Ureter (tissue), 1 donor: ENCODE measurements at places on chromosomes 7 and 10. TPM values are rescaled to one million over a fixed set of nuclear protein-coding genes. Genes with fewer than 3 reads are reported as not detected.
A peak's percentile ranks its signal among the peaks of the same experiment; 100 is the strongest.

DNA sequence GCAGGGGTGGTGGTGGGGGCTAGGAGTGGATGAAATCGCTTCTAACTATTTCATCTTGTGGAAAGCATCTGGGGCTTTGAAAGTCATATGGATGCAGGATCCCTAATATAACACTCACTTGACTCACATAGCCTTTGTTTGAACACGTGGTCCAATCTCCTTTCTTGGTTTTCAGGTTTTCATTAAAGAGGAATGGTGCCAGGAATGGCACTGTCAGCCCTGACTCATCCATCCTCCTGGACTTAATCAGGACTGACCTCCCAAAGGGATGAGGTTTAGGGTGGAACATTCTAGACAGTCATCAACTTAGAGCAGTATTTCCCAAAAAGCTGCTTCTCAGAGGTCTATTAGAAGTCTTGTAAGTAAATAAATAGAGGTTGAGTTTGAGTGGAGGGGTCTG lies 162.0 kb upstream of the PLXNA4 start:
- DNase-seq: no peak

DNA sequence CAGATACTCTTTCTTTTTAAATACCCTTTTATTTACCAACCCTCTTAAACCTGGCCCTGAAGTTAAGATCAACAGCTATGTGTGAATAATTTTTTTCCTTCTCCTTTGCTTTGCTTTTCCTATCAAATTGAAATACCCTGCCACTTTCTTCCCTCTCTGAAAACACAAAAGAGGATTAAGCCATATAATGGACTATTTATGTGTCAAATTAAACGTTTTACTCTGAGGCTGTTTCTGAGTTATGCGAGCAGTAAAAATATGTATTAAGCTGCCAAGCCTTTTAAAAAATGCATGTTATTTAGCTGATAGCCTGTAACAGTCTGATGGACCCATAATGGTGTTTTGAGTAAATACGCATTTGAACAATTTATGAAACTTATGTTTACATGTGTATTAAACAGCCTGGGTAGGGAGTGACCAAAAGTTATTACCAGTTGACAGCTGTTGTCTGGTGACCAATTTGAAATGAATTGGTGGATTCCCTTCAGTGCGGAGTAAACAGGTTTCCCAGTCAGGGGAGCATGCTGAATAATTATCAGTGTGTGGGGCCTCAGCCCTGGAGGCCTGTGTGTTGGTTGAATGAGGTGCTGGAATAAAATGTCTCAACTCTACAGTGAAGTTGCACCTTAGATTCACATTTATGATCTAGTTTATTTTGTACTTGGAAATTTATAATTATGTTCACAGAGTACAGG lies 89.6 kb downstream of the AUTS2 start:
- no peak for DNase-seq

DNA sequence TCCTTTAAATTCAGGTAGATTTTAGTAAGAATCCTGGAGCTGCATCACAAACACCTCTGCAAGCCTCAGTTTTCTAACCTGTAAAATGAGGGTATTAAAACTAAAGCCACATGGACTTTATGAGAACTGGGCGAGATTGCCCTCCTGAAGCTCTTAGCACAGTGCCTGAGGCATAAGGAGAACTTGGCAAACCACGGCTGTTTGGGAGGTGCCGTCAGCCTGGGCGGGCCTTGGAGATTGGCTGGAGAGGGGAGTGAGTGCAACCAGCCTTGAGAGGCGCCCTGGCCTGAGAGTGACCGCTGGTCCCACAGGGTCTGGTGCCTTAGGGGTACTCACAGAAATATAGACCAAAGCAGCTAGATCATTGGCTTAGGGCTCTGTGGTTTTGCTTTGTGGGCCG lies 5.4 kb upstream of the TNS3 start:
- DNase-seq: no peak

DNA sequence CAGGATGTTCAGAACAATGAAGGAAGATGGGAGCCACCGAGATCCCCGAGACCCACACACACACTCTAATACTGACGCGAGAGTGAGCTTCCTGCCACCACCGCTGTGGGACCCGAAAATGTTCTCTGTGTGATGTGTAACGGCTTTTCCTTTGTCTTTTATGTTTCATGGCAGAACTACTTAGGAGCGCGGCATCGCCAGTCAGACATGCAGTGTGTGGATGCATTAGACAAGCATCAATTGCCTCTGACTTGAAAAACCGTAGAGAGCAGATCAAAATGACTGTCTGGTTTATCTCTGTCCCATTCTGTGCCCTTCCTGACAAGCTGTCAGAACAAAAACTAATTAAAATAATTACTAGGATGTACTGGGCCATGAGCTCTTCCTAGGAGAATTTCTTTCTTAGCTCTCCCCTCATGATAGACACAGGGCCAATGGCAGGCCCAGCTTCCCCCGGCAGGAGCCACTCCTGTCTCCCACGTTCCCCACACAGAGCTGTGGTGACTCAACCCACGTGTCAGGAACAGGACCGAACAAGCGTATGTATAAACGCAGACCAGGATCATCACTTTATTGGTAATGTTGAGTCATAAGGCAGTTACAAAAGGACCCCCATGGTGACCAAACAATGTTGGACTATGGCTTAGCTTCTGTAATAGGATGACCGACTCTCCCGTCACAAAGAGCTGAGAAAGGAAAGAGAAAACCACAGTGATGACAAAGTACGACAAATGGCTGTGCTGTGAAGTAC lies 705.0 kb downstream of the PARD3 start:
- DNase-seq: no peak

GRCh38 chr10:19930936-19931893 lies 115.0 kb downstream of the PLXDC2 start:
- peak; percentile 60 for DNase-seq

NSUN6 gene
- total RNA-seq: 33.5 TPM

GRM8 gene
- 3.3 TPM for total RNA-seq

NCF1 gene
- total RNA-seq: 1.9 TPM

GRCh38 chr10:95567903-95568630 lies 6.9 kb upstream of the SORBS1 start:
- no peak for DNase-seq

DNA sequence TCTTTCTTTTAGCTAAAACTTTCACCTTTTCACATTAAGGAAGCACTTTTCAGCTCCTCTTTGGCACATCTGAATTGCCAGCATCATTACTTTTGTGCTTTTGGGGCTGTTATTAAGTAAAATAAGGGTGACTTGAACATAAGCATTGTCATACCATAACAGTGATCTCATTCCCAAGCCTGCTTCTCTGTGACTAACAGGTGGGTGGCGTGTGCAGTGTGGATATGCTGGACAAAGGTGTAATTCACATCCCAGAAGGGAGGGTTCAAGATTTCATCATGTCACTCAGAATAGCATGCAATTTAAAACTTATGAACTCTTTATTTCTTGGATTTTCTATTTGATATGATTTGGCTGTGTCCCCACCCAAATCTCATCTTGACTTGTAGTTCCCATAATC lies 517.4 kb upstream of the MKI67 start:
- DNase-seq: no peak

- no peak for DNase-seq
Observed at GRCh38 chr10:70566515-70567290, 35.8 kb downstream of the PRF1 start.

- no peak for DNase-seq
Observed at GRCh38 chr7:2379821-2380450, 23.5 kb upstream of the CHST12 start.

- DNase-seq: no peak
Observed at GRCh38 chr10:33506838-33507661, 172.6 kb upstream of the NRP1 start.

GRCh38 chr10:116593139-116593740 lies 2.5 kb downstream of the PNLIPRP1 start:
- no peak for DNase-seq

- DNase-seq: no peak
Observed at GRCh38 chr10:130812381-130813148, 499.0 kb downstream of the TCERG1L start.

SAMD9L gene
- 15.9 TPM for total RNA-seq

FANK1 gene
- 6.3 TPM for total RNA-seq

GRCh38 chr7:5598769-5599371 lies 175.2 kb upstream of the TNRC18 start:
- DNase-seq: no peak

PDK4 gene
- total RNA-seq: 27.8 TPM

NPC1L1 gene
- 0.10 TPM for total RNA-seq

DNA sequence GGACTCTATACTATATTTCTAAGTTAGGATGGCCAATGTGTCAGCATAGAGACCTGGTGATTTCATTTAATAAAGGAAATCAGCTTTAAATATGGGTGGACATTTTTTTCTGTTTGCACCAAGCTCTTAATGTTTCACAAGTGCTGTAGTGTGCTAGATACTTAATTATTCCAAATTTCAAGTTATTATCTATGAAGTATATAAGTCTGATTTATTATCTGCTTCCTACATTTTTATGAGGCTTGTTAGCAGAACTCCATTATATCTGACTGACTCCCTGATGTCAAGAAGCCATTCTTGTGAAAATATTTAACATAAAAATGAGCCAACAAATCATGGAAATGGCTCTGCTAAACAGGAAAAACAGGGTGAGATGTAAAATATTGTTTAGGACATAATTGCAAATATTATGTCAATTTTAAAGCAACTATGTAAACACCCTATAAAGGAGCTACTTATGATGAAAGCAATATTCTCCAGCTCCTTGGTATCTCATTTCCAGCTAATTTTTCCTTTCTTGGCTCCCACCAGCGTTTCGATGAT lies 1415.2 kb downstream of the GATA3 start:
- DNase-seq: no peak

WEE2 gene
- total RNA-seq: not detected

GRCh38 chr10:30803892-30804322 lies 174.4 kb upstream of the LYZL2 start:
- DNase-seq: peak; percentile 65

DNA sequence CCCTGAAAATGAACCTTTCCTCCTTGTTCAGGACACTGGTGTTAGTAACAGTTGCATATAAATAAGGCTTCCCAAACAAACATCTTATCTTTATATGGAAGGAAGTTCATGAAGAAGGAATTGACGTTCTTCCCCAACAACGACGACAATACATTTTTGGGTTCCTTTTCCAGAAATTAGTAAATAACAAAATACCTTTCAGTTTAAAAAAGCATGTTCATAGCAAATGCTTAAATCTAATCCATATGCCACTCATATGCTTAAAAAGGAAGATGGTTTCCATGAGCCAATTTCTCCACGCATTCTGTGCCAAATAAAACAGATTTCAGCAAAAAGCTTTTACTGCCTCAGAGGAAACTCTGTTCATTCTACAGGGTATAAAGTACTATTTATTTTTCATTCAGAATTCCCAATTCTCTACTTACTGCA lies 182.6 kb downstream of the COBL start:
- no peak for DNase-seq
